GF-D8 (cell line): ENCODE measurements at places on chromosomes 6 and 20.
A peak's percentile ranks its signal among the peaks of the same experiment; 100 is the strongest.

GRCh38 chr6:75203721-75204120, 2.1 kb downstream of the COL12A1 start:
- no peak for DNase-seq

DNA sequence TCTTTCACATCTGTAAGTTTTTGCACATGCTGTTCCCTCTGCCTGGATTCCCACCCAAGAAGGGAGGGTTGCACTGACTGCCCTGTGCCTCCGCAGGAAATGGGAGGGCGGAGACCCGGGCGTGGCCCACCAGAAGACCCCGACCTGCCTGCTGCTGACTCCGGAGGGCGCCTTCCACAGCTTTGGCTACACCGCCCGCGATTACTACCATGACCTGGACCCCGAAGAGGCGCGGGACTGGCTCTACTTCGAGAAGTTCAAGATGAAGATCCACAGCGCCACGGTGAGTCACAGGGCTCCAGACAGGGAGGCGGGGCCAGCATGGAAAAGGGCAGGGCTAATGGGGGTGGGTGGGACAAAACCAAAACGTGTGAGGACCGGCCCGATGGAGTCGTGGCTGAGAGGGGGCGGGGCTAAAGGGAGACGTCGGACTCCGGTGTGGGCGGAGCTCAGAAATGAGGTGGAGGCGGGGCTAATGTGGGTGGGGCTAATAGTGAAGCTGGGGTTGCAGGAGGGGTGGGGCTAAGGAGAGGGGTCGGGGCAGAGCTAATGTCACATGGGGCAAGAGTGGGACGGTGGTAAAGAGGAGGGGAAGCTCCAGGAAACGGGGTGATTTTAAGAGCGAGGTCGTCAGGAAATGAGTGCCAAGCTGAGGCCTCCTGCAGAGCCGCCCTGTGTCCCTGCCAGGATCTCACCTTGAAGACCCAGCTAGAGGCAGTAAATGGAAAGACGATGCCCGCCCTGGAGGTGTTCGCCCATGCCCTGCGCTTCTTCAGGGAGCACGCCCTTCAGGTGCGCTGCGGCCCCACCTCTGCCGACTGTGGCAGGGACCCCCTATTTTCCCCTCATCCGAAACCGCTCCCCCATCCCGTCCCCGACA, 12.6 kb downstream of the HSPA12B start:
- DNase-seq = no peak

DNA sequence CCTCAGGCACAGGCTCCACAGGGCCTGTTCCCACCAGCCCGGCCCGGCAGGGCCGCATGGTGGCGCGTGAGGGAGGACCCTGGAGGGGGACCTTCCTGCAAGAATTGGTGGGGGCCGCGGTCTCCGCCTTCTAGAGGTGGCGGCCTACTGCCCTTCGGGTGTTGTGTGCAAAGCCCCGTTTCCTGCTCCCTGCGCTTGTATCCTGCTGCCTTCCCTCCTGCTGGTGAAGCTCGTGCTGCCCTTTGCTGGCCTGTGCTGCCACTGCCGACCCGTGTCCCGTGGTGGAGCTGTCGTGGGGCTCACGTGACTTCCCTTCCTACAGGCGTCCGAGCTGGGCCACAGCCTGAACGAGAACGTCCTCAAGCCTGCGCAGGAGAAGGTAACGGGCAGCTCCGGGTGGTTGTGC, 8.4 kb upstream of the COL20A1 start:
- peak; percentile 61 for DNase-seq

DNA sequence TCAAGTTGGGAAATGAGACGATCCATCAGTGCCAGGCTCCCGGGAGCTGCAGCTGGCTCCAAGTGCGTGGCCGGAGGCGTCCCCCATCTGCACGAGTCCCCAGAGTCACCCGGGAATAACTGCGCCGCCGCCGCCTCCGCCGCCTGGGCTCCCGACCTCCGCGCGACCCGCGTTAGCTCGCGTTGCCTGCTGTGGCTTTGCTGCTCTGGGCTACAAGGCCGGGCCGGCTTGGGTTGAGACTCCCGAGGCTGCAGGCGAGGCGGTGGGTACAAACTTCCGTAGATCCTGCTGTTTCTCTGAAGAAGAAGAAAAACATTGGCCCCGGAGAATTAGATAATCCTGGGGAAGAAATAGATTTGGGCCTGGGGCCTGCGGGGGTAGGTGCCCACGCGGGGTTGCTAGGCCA, 7.4 kb upstream of the LAMP5 start:
- DNase-seq = no peak

- DNase-seq = no peak
Observed at GRCh38 chr6:147974376-147974775, 368.3 kb upstream of the SASH1 start.

- no peak for DNase-seq
Observed at GRCh38 chr6:39301606-39302005, 12.6 kb downstream of the KCNK17 start.
